Stomach (tissue), 19 donors: ENCODE measurements at places on chromosomes 3 and 15.

DNA sequence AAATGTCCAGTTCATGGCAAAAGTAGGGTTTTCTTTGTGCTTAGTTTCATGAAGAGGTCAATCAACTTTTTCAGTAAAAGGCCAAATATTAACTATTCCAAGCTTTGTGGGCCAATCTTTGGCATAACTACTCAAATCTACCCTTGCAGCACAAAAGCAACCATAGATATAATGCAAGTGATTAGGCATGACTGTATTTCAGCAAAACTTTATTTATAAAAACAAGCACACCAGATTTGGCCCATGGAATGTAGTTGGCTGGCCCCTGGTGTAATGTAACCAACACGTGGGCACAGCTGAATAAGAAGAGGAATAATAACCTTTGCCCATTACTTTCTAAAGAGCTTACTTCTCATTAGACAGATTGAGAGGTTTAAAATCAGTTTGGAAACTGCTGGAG is 50.6 kb downstream of the CASR start:
- no peak for DNase-seq

DNA sequence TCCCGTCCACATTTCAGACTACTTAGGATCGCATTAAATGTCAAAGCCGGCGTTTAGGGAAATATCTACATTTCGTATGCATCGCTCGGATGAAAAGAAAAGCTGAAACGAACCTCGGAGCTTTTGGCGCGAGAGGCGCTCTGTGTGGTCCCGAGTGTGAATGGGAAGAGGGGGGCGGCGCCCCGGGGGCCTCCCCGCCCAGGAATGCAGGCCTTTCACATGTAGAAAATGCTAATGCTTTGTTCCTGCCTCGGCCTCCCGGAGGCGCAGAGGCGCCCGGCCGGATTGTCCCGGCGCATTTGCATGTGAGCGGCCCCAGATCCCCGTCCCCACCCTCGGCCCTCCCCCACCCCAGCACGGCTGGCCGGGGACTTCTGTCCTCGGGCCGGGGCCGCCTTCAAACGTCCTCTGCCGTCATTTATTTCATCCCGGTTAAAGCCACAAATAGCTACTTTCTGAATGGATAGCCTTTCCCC is 37.0 kb upstream of the TRIM71 start:
- peak; percentile 50 for DNase-seq

DNA sequence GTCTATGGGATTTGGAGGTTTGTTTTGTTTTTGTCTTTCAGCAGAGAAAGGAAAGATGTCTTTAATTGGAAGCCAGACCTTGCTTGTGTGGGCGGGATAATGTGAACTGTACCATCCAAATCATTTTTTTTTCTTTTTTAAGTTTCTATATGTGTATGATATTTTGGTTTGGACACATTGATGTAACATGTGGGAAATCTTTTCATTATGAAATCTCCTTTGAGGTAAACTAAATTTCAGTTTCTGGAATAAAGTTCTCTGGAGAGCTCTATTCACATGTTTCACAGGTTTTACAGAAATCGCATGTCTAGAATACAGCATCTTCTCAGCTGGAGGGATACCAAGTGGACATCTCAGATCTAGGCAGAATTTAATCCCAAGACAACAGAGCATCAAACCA is 451.5 kb upstream of the MDFIC2 start:
- DNase-seq: no peak

DNA sequence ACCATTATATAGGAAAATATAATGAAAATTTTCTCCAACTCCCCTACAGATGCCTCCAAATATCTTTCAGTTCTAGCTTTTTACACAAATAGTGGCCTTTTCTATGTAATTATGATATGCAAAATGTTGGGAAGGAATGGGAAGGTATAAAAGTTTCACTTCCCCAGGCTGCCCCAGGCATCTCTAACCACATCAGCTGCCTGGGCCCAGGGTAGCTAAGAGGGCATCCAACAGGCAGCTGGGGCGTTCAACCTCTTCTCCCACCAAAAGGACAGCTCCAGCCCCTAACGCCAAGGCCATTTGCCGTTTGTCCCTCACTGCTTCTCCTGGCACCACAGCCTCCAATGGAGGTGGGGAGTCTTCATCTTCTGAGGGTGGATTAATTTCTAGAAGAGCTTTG is 188.1 kb upstream of the TSC22D2 start:
- no peak for DNase-seq

DNA sequence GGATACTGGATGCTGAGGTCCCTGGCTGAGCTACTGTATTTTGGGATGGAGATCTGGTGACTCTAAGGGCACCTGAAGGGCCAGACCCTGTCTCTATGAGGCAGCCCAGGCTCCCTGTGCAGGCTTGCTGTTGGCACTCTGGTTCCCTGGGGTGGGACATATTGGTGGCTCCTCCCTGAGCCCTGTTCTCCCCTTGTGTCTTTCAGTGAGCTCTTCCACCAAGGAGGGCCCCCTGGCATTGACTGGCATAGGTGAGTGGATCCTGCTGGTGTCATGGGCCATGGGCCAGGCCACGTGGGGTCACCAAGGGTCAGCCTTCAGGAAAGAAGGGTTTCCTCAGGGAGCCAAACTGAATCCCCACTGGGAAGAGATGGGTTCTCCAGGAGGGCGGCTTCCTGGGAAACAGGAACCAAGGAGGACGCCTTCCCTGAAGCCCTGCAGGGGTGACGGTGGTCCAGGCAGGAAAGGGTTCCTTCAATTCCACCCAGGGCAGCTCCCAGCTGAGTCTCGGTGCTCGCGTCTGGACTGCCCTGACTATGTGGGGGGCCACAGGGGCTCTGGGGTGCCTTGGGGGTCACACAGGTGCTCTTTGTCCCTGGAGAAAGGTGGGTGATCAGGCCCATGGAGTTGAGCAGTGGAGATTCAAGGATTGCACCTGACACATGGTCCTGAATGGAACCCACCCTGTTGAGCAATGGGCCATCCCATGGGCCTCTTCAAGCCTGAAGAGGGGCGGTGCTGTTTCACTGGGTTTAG is 220.4 kb downstream of the SNRPN start:
- DNase-seq: peak; percentile 17

GRCh38 chr3:160133757-160134156 is 91.5 kb upstream of the C3orf80 start:
- DNase-seq: peak; percentile 13

- peak; percentile 32 for DNase-seq
Measured at GRCh38 chr3:153028381-153028780, 133.6 kb upstream of the RAP2B start.

- DNase-seq: peak; percentile 90
Measured at GRCh38 chr3:40476478-40477470, at the start of gene ZNF619. Gene ZNF619, plus strand, starts transcription at chr3:40477122. Its CDS starts 858 bp downstream, at chr3:40477980.

DNA sequence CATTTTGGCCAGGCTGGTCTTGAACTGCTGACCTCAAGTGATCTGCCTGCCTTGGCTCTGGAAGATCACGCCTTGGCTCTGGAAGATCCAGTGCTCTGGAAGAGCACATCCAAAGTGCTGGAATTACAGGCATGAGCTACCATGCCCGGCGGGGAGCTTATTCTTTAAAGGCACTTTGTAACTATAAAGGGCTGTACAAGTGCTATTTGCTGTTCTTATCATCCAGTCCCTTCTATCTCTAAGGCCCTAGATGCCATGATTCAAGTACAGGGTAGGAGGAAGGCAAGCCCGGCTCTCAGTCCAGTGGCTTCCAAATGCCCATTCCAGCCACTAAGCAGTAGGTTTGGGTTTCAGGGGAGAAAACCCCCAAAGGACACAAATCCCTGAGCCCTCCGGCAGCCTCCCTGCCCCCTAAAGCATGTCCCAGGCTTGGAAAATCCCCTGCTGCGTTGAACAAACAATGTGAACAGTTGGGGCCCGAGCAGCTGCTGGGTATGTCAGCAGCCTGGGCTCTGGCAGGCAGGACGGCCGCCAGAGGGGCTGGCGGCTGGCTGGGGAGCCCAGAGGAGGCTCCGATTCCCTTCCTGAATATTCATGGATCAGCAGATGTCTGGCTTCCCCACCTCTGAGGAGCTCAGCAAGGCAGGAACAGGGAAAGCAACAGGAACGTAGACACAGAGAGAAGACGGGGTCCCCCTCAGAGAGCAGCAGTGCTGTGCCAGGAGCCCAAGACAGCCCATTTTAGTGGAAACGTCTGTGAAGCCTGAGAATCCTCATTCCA is 7.7 kb downstream of the IGDCC4 start:
- peak; percentile 84 for DNase-seq

DNA sequence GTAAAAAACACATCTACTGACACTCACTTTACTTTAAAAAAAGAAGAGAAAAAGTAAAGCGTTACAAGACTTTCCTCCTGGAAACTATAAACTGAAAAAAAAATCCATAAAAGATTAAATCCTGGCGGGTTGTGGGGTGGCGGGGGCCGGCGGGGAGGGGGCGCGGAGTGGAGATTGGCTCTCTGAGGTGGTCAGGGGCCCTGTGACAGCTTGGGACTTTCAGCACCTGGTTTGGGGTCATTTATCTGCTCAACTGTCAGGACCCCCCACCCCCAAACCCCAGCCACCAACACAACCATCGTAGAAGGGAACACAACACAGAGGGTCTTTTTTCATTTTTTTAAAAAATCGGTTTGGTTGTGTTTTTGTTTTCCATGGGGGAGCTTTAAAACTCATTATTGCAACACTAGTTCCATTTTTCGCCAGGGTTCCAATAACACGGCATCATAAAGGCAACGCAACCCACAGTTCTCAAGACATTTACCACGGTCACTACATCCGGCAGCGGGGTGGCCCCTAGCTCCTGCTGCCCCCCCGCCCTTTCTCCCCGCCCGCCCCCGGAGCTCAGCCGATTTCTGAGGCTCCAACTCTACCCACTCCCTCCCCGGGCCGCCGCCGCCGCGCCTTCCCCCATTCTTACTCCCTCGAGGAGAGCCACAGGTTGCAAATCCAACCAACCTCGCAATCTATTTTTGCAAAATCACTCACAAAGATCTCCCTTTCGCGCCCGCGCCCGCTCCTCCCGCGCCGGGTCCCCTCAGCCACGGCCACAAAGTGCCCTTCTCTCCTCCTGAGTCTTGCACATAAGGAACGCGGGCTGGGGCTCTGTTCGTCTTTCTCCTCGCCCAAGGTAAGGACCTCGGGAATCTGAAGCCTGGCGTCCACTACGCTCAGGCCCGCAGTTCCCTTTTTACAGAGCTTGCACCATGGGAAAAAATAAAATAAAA is 1.8 kb downstream of the BCL6 start:
- peak; percentile 84 for DNase-seq

DNA sequence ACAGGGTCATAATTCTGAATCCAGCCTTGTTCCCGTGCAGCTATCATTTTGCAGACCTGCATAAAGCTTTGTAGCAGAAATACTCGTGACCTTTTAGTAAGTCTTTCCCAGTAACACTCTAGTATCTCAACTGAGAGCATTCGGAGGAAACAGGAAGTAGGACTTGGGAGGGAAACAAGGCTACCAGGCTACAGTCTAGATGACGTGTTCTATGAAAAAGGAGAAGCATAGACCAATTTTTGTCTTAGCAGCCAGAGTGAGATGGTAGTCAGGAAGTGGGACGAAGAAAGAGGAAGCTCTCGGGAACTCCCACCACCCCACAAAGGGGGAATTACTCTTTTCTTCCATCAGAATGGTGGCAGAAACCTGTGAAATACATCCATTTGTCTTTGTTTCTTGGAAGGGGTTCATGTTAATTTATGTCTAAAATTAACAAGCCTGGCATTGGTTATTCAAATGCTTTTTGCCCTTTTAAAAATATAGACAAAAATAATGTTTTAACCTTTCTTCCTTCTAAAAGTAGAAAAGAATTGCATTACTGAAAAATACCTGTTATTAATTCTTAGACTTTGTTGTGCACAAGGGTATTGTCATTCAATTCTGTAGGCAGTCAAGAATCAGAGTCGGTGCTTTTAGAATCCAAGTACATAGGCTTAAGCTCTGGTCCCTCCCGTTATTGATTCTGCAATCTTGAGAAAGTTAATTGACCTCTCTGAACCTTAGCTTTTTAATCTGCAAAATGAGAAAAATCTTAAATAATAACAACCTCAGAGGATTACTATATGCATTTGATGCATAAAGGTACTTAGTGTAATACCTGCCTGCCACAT is 1.6 kb upstream of the SUCNR1 start:
- peak; percentile 57 for DNase-seq

DNA sequence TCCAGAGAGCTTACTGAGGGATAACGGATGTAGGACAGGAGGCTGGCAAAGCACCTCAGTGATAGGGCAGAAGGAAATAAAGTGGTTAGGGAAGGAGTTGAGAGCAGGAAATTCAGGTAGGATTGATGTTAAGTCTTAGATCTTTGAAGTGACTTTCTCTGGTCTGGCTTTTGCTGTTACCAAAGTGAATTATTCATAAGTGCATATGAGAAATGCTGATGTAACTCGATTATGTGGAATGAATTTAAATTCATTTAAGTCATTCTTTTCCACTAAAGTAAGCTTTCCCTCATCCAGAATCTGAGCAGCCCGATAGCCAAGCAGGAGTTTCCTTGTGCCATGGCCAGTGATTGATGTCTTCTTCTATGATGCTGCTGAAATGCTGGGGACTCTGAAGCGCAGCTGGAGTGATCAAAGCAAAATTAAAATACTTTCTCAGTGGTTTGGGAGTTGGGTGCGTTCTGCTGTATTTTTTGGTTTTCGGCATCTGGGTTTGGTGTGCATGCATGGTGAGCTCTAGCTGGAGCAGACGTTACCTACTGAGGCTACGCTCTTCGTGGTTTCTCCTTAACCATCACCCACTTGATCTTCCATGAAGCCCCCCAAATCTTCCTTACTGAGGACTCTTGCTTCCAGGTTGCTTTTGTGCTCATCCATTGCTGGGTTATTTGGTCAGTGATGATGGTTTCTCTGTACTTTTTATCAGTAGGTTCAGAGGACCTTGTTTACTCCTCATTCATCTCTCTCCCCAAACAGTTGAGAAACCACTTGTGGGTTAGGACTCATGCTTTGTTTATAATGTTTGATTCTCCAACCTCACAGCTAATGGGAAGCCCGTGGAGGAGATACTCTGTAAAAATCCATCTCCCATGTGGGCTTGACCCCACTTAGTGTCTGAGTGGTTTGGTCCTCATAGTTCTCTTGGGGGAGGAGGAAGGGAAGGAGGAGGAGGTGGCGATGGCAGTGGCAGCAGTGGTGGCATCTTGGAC is 72.5 kb downstream of the IGF1R start:
- DNase-seq: no peak

DNA sequence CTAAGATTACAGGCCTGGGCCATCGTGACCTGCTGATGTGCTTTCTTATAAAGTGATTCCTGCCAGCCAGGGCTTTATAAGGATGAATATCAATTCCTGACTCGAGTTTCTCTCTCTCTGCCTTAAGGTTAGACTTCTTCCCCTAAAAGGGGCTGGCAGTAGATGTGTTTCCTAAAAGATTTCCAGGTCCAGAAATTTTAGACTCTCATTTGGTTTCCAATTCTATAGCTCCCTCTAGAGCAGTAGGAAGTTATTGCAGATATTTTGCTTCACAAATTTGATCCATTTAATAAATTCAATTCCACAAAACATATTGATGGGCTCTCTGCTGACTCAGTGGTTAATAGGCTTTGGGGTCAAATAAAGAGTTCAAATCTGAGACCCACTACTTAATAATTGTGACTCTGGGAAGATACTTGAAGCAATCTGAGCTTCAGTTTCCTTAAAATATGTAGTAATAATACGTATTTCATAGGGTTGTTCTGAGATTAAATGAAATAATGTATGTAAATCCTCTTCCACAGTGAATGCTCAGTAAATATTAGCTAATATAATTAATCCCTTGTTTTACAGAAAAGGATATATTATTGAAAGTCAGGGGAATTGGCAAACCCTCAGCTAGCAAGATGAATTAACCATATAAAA is 2.1 kb downstream of the TRIM69 start:
- peak; percentile 73 for DNase-seq

GRCh38 chr3:127780536-127781400 is 41.5 kb downstream of the MGLL start:
- DNase-seq: no peak

GRCh38 chr3:11037976-11038375 is 45.4 kb downstream of the SLC6A1 start:
- no peak for DNase-seq

GRCh38 chr15:66050264-66050663 is 181.0 kb downstream of the RAB11A start:
- DNase-seq: no peak
